Activated CD8-positive, alpha-beta memory T cell treated with anti-CD3 and anti-CD28 coated beads, Interleukin-2, amount 10 ng/mL, durations not matched to agents 7 days and 5 days (primary cell): ENCODE measurements at places on chromosomes 4 and X. TPM values are rescaled to one million over a fixed set of nuclear protein-coding genes. Genes with fewer than 3 reads are reported as not detected.

CENPVL2 gene
- total RNA-seq: not detected

DNA sequence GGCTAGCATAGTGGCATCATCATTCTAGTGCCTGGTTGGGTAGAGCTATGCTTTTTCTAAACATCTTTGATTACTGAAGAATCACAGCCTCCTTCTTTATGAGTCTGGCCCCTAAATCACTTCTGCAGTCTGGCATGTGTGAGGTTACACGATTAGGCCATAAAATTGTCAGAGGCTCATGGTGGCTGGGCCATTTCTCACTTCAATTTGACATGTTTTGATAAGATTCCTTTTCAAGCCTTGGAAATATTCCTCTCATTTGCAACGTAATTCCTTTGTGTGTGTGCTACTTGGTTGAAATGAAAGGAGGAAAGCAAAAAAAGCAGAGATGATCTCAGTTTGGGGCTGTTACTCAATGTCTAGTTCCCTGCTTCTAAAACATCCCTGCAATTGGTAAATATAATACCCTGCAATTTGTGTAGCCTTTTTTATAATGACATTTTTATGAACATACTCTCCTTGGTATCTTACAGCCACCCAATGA lies 6.2 kb downstream of the CCKAR start:
- DNase-seq: no peak

- DNase-seq: no peak
Measured at GRCh38 chr4:160044693-160045092, 941.8 kb downstream of the RAPGEF2 start.

GRCh38 chr4:48499551-48500066 lies 9.6 kb downstream of the ZAR1 start:
- DNase-seq: no peak

DNA sequence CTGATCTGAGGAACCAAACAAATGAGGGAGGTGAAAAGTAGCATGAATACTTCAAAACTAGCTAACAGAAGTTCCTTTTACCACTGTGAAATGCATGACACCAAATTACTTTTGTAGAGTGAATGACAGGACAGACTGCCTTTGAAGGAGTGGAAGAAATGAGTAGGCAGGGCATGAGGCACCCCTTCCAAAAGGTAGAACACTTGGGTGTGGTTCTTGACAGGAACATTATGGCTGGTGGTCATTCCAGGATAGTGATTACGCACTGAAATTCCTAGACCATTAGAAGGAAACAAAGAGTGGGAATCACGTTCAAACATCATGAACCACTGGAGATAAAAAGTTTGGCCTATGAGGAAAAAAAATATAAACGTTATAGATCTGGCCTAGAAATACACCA lies 4.9 kb downstream of the HUWE1 start:
- DNase-seq: no peak

DNA sequence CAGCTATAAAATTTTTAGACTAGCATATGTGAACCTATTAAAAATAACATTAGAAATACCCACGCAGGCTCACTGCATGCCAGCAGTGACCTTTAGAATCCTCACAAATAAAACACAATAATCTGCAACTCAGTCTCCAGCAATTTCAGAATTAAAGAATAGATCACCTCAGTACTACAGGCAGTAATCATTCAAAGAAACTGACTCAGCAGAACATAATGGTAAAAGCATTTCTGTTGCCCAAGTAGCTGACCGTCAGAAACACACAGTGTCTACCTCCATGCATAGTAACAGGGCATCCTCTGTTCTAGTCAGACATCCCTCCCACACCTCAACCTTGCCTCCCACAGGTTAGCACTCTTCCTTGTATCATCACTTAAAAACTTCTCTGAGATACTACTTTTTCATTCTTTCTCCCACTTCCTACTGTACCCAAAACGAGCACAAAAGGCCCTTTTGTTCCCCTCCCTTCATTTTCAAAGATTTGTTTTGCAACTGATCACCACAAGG lies 65.7 kb upstream of the BEND2 start:
- no peak for DNase-seq
